Body of pancreas (tissue), 4 donors: ENCODE measurements at places on chromosomes 16 and 17.

DNA sequence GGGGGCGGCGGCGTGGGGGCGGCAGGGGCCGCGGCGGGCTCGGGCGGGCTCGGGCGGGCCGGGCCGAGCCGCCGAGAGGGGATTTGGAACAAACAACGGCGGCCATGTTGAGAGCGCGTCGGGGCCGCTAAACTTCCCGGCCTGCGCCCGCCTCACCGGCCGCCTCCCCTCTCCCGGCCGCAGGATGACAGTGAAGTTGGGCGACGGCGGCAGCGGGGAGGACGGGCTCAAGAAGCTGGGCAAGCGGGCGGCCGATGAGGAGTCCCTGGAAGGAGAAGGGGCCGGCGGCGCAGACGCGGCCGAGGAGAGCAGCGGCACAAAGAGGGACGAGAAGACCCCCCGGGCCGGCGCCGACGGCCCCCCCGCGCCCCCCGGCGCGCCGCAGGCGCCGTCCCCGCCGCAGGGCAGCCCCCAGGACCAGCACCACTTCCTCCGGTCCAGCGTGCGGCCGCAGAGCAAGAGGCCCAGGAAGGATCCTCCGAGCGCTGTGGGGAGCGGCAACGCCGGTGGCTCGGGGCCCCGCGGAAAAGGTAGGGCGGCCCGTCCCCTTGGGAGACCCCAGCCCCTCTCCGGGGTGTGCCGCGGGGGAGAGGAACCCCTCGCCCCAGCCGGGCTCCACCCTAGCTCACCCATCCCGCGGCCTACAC, 2.4 kb downstream of the CRAMP1 start:
- peak overlapping the region; percentile 59 for H3K27ac ChIP-seq
- DNase-seq = peak; percentile 34
- H3K4me3 ChIP-seq = peak overlapping the region; percentile 19
- H3K27me3 ChIP-seq = no peaks in the 10 kb centered on the region
- H3K4me1 ChIP-seq = peaks cover 41% of the 10 kb centered on the region
- no peaks in the 10 kb centered on the region for H3K36me3 ChIP-seq

- H3K36me3 ChIP-seq = no peaks in the 10 kb centered on the region
- H3K27me3 ChIP-seq = no peaks in the 10 kb centered on the region
These were observed 1.6 kb upstream of the KRTAP2-4 start for GRCh38 chr17:41067281-41067680.

DNA sequence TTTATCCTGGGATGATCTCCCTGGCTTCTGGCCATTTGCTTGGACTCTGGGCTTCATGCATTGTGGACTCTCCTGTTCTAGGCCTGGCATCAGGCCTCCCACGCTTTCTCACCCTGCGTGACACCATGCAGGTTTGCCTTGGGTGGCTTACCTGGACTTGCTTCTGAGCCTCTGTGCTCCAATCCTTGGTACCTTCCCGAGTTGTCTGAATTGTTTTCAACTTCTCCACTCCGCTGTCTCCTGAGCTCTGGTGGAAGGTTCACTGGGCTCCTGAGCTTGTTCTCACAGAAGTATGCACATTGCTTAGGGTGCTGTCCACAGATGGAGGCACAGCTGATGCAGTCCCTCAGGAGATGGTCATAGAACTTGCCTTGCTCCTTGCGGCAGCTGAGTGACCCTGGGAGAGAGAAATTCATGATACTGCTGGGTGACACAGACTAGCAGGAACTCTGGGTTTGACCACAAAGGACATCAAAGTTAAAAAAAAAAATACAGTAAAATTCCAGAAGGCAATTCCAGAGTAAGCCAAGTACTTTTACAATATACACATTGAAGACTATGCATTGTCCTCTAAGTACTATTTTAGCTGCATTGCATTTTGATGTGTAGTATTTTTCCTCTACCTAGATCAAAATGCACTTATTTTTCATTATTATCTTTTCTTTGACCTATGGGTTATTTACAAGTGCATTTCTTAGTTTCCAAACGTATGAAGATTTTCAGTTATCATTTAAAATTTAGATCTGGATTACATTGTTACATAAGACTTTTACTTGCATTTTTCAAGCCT, 23.1 kb downstream of the TNFRSF13B start:
- H3K4me3 ChIP-seq = no peak overlapping the region
- no peak overlapping the region for H3K27ac ChIP-seq
- DNase-seq = no peak
- H3K27me3 ChIP-seq = no peaks in the 10 kb centered on the region
- H3K4me1 ChIP-seq = peaks cover 9% of the 10 kb centered on the region

GRCh38 chr16:87741700-87742415, 23.9 kb downstream of the KLHDC4 start:
- H3K4me1 ChIP-seq = no peaks in the 10 kb centered on the region
- no peak overlapping the region for H3K4me3 ChIP-seq
- H3K27ac ChIP-seq = no peak overlapping the region
- DNase-seq = no peak

DNA sequence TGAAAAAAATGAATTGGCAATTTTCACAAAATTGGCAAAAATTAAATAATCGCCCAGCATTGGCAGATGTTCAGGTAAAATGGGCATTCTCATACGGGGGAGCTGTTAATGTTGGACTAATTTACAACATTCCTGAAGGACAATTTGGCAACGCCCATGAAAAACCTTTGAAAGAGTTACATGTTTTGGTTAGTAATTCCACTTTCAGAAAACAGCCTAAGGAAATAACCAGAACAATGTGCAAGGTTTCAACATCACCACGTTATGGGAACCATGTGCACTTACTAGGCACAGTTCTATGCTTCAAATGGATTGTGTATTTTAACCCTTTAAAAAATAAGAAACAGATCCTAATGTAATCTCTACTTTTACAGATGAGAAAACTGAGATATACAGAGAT, 62.7 kb downstream of the CDYL2 start:
- no peak overlapping the region for H3K27ac ChIP-seq
- H3K36me3 ChIP-seq = no peaks in the 10 kb centered on the region
- DNase-seq = no peak
- no peak overlapping the region for H3K4me3 ChIP-seq
- H3K27me3 ChIP-seq = no peaks in the 10 kb centered on the region

DNA sequence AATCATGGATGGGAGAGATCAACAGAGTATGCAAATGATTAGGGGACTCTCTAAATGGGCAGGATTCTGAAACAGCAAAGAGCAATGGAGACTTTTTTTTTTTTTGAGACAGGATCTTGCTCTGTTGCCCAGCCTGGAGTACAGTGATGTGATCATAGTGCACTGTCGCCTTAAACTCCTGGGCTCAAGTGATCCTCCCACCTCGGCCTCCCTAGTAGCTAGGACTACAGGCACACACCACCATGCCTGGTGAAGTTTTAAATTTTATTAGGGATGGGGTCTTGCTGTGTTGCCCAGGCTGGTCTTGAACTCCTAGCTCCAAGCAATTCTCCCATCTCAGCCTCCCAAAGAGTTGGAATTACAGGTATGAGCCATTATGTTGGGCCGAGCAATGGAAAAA, 255.0 kb upstream of the ZFHX3 start:
- H3K36me3 ChIP-seq = no peaks in the 10 kb centered on the region
- no peak overlapping the region for H3K27ac ChIP-seq
- DNase-seq = no peak
- H3K27me3 ChIP-seq = no peaks in the 10 kb centered on the region

- no peak for DNase-seq
- H3K27me3 ChIP-seq = no peaks in the 10 kb centered on the region
- H3K4me3 ChIP-seq = no peak overlapping the region
These were observed 126.9 kb downstream of the PARN start for GRCh38 chr16:14502932-14503741.

- H3K27me3 ChIP-seq = no peaks in the 10 kb centered on the region
- no peaks in the 10 kb centered on the region for H3K36me3 ChIP-seq
- no peak for DNase-seq
- H3K4me3 ChIP-seq = no peak overlapping the region
- H3K4me1 ChIP-seq = no peaks in the 10 kb centered on the region
- H3K27ac ChIP-seq = no peak overlapping the region
These were observed 79.5 kb upstream of the CCL1 start for GRCh38 chr17:34442387-34443111.

GRCh38 chr17:39547713-39548478, 59.8 kb downstream of the NEUROD2 start:
- H3K27ac ChIP-seq = no peak overlapping the region
- H3K36me3 ChIP-seq = no peaks in the 10 kb centered on the region
- H3K4me1 ChIP-seq = peaks cover 9% of the 10 kb centered on the region
- no peak overlapping the region for H3K4me3 ChIP-seq
- H3K27me3 ChIP-seq = no peaks in the 10 kb centered on the region

DNA sequence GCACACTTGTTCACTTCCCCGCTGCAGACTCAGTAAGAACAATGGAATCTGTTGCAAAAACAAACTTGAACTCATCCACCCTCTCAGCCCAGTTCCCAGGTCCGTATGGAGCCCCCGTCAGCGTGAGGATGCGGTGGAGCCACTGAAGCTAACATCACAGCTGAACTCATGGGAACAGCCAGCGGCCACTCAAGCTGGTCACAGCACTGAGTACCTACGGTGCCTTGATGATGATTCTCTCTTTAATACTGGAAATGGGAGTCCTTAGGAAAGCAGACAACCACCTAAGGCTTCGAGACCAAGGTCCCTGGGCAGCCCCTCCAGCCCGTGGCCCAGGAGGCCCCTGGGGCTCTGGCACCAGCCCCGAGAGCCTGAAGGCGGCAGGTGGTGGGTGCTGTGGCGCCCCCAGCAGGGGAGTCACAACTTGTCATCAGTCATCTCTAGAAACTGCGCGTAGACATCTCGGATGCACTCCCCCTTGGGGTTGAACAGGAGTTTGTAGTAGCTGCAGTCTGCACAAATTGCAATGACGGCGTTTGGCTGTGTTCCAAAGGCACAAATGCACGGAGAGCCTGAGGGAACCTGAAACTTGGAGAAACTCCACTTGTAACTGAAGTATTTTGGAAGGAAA, 31.0 kb upstream of the RHOT1 start:
- H3K27me3 ChIP-seq = no peaks in the 10 kb centered on the region
- no peak overlapping the region for H3K27ac ChIP-seq
- no peaks in the 10 kb centered on the region for H3K4me1 ChIP-seq
- H3K4me3 ChIP-seq = no peak overlapping the region
- DNase-seq = peak; percentile 40

DNA sequence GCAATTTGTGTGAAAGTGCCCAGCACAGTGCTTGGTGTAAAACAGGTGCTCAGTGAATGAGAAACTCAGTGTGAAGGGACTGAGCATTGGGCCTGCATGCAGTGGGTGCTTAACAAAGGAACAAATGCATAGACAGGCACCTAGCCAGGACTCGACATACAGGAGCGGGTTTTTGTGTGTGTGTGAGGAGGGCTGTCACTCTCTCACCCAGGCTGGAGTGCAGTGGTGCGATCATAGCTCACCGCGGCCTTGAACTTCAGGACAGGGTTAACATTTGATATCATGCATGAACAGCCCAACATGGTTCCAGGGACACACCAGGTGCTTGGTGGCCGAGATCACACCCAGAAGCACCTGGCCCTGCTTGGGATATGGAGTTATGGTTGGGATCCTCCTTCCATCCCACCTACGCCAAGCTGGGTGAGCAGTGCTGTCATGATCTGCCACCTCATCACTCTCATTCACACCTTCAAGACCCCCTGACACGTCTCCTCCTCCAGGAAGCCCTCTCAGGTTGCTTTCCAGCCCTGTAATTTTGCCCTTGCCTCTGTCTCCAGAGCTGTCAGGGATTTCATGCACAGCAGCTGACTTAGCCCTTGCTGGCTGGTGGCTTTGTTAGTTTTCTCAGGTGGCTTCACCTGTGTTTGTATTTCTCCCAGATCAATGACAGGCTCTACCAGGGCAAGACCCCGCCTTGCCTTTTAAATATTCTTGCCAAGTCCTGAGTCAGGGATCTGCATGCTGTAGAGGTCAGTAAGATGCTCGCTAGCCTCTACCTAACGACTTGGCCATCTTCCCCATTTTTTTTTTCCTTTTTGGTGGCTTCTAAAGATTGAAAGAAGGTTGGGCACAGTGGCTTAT, 66.4 kb downstream of the OR1D5 start:
- no peaks in the 10 kb centered on the region for H3K27me3 ChIP-seq
- H3K4me3 ChIP-seq = no peak overlapping the region
- H3K4me1 ChIP-seq = peaks cover 33% of the 10 kb centered on the region
- H3K36me3 ChIP-seq = peaks cover 8% of the 10 kb centered on the region
- peak overlapping the region; percentile 80 for H3K27ac ChIP-seq

DNA sequence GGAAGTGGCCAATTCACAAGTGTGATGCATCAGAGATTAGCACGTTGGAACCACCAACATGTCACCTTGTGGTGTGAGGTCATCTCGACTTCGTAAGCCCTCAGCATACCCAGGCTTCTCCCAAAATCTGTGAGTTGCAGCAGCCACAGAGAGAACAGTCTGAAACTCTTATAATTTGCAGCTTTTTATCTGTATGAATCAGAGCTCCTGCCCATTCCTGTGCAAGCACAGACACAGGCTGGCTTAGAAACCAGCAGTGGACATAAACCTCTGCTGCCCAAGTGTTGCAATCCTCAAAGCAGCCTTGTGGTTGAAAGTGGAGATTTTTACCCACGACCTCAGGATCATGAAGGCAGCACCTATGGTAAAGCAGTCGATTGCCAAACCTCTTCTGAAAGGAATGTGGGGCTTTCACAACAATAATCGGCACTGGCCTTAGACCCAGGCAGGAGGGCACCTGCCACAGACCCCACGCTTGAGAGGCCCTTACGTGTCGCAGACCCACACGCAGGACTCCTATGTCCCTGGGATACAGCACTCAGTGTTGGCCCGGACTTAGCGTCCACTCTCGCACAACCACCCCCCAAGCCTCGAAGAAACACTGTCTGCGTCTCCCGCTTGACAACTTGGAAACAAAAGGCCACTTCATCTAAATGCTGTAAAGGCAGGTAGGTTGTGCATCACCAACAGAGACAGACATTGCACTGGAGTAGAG, 24.5 kb upstream of the OSGIN1 start:
- H3K27ac ChIP-seq = no peak overlapping the region
- DNase-seq = no peak
- H3K4me1 ChIP-seq = peaks cover 4% of the 10 kb centered on the region

- H3K4me1 ChIP-seq = no peaks in the 10 kb centered on the region
- DNase-seq = no peak
- H3K36me3 ChIP-seq = no peaks in the 10 kb centered on the region
- H3K27me3 ChIP-seq = no peaks in the 10 kb centered on the region
- H3K4me3 ChIP-seq = no peak overlapping the region
These were observed 378.0 kb downstream of the SLC39A11 start for GRCh38 chr17:72714357-72714966.

DNA sequence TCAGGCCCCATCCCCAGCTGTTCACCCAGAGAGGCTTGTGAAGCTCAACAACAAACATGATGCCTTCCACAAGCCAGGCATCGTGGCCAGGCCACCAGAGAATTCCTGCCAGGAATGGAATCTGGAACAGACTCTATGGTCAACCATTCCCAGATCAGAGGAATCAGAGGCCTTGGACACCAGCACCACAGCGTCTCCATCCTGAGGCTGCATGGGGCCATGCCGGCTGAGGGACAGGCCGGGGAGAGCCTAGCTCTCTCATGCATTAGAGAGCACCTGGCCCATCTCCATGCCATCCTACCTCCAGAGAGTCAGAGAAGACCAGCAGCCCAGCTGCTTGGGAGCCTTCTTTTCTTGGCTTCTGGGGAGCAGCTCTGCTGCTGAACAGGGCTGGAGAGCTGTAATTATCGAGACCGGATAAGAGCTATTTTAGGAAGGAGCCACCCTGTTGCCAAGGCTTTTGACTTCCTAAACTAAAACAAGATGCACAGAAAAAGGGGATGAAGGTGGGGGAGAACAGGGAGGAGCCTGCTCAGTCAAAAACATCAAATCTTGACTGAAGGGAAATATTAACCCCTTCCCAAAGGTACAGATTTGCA, 24.5 kb upstream of the MTMR4 start:
- no peak for DNase-seq
- no peak overlapping the region for H3K27ac ChIP-seq
- no peak overlapping the region for H3K4me3 ChIP-seq
